Activated naive CD4-positive, alpha-beta T cell (primary cell): ENCODE measurements at places on chromosomes 6 and 20.
A peak's percentile ranks its signal among the peaks of the same experiment; 100 is the strongest.

GRCh38 chr6:159778542-159779103 is 10.8 kb downstream of the TCP1 start:
- DNase-seq: no peak

DNA sequence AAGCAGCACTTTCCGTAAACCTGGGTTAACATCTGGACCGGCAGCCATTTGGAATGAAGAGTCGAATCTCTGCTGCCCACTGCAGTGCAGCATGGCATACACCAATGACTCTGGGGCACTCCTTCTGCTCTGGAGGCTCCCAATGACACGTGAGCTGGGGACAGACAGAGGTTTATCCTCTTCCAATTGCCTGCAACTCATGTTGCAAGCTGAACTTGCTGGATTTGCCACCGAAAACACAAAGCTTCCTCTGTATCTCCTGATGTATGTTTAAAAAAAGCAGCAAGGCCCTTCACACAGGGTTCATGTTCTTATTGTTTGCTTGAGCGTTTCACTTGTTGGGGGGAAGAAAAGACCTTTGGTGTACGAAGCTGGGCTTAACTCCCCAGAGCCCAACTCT is 10.8 kb downstream of the NCOA5 start:
- no peak for DNase-seq

- DNase-seq: no peak
Observed at GRCh38 chr20:32496811-32497533, 88.2 kb downstream of the NOL4L start.

- no peak for DNase-seq
Observed at GRCh38 chr20:48489656-48490055, 338.1 kb downstream of the PREX1 start.

GRCh38 chr20:5977223-5977622 is 26.8 kb downstream of the MCM8 start:
- DNase-seq: no peak

DNA sequence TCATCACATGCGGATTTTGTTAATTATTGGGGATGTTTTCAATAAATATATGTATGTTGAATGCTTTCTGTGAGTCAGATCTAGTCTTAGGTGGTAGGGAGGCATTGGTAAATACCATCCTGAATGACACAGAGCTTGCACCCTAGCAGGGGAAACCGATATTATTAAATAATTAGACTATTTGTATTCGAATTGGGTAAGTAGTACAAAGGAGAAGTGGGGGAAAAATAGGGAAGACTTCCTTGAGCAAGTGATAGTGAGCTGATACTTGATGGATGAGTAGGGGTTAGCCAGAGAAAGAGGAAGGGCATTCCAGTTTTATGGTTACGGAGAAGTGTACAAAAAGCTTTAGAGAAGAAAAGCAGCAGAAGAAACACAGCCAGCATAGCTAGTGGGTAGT is 1.5 kb downstream of the RIOK1 start:
- DNase-seq: no peak

DNA sequence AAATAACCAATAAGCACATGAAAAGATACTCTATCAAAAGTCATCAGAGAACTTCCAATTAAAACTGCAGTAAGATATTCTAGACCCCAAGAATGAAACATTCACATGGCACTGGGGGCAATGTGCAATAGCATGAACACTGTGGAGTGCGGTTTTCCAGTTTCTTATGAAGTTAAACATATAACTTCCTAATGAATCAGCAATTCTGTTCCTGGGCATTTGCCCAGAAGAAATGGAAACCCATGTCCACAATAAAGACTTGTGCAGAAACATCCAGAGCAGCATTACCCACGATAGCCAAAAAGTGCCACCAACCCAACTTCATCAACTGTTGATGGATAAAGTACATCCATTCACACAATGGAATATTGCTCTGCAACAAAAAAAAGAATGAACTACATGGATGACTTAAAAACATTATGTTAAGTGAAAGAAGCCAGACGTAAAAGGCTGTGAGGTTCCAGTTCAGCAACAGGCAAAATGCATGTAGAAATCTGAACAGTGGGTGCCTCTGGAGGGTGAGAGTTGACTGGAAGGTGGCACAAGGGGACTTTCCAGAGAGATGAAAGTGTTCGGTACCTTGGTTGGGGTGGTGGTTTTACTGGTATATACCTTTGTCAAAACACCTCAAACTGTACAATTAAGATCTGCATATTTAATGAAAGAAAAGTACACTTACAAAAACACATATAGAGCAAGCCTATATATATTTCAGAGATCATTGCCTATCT is 207.2 kb upstream of the ECI2 start:
- no peak for DNase-seq

DNA sequence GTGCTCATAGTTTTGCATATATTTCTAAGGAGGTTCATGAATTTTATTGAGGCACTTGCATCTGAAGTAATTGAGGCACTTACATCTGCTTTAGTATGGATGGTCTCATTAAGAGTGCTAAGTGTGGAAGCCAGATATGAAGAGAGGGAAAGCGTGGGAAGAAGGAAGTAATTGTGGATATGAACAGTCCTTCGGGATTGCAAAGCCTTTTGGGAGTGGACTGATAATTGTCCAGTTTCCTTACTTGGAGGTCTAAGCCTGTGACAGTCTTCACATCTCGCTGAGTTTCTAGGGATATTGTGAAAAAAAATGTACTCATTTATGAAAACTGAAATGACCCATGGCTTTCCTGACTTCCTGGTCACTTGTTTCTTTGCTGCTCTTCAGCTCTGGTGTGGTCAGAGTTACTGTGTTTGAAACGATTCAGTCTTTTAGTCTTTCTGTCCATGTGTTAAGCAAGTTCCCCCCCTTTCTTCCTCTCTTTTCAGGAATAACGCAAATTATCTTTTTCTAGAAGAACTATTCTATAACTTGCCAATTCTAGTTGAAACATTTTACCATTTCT is 137.3 kb downstream of the ZFAND3 start:
- DNase-seq: no peak

DNA sequence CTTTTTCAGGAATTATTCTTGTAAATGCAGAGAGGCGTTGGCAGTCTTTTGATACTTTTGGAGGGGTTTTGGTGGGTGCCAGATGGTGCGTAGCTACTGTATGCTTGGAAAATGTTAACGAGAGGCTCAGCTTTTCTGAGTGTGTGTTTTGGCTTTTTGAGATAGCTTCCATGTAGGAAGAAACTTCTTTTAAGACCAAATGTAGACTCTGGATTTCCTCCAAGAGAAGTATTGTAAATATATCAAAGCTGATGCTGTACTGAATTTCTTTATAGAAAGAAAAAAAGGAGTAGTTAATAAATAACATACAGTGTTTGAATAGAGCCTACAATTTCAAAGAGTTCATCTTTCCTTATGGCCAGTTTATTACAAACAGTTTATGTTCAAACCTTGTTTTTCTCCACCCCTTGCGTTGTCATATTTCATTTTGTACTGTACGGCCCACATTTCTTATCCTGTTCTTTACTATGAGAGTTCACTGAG is 16.7 kb downstream of the TIAM2 start:
- no peak for DNase-seq

DNA sequence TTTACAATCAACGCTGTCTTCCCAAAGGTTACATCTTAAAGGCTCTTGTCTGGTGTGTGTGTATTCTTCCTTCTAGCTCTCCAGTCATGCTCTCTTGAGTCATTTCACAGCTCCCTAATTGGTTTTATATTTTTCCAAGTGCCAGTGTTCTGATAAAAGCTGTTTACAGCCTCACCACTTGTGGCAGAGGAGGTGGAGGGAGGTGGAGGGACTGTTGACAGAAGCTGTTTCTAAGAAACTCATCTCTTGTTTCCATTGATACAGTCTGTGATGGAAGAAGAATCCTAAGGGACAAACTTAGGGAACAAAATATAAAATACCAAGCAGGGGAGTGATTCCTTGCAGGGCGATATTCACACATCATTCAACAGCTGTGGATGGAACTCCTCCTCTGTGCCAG is 64.0 kb downstream of the QRSL1 start:
- no peak for DNase-seq

GRCh38 chr6:118993803-118994251 is 58.9 kb upstream of the MCM9 start:
- no peak for DNase-seq

GRCh38 chr6:43644940-43645612 is at the start of gene RSPH9:
TSS of gene RSPH9 (plus strand) at chr6:43645036. CDS start at chr6:43645099, 63 bp downstream.
- no peak for DNase-seq

DNA sequence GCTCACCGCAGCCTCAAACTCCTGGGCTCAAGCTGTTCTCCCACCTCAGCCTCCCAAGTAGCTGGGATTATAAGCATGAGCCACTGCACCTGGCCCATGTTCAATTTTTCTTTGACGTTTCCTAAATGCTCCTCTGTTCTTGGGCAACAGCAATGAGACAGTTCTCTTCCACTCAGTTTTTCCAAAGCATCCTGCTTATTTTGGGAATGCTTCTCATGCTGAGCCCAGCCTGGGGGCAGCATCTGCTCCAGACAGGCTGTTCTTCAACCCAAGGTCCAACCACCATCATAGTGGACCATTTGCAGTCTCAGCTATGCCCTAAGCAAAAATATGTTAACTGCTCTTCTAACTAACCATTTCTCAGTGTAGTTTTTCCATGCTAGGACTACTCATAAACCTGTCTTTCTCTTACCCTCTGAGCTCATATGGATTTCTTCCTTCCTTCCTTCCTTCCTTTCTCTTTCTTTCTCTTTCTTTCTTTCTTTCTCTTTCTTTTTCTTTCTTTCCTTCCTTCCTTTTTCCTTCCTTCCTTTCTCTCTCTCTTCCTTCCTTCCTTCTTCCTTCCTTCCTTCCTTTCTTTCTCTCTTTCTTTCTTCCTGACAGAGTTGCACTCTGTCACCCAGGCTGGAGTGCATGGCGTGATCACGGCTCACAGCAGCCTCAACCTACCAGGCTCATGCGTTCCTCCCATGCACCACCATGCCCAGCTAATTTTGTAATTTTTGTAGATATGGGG is 48.4 kb downstream of the GCNT2 start:
- DNase-seq: no peak

GRCh38 chr6:117601811-117602150 is 530 bp downstream of the GOPC start:
- DNase-seq: no peak

GRCh38 chr6:152241013-152241766 is 396.0 kb downstream of the SYNE1 start:
- no peak for DNase-seq

- DNase-seq: no peak
Observed at GRCh38 chr20:7980332-7981046, 39.1 kb downstream of the TMX4 start.

DNA sequence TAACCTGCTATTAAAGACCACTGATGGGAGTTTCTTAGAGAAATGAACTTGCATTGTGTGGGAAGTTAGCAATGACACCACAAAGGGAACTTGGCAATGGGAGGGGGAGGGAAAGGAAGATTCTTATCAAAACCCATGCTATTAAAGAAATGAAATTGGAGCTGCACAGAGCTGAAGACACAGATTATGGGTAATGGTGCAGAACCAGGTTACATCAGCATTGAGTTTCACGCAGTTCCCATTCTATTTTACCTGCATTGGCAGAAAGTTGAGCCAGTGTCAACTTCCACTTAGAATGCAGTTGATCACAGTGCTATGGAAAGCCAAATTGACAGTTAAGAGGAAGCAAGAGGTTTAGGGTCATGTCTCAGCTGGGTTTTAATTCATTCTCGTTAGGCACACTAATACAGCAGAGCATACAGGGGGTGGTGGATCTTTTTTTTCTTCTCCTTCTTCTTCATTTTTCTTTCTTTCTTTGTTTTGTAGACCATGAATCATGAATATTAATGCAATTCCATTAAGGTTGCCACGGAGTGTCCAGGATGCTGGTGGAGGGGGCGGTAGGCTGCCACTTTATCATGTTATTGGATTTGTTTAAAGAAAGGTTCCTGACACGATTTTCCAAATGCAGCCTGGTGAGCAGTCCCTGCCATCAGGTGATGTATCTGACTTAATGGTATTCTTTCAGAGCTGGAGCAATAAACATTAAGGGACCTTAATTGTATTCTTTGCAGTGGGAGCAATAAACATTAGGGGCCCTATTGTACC is 1092.0 kb upstream of the MAP3K7 start:
- DNase-seq: no peak

- DNase-seq: no peak
Observed at GRCh38 chr6:111606620-111607115, 990 bp upstream of the TRAF3IP2 start.

DNA sequence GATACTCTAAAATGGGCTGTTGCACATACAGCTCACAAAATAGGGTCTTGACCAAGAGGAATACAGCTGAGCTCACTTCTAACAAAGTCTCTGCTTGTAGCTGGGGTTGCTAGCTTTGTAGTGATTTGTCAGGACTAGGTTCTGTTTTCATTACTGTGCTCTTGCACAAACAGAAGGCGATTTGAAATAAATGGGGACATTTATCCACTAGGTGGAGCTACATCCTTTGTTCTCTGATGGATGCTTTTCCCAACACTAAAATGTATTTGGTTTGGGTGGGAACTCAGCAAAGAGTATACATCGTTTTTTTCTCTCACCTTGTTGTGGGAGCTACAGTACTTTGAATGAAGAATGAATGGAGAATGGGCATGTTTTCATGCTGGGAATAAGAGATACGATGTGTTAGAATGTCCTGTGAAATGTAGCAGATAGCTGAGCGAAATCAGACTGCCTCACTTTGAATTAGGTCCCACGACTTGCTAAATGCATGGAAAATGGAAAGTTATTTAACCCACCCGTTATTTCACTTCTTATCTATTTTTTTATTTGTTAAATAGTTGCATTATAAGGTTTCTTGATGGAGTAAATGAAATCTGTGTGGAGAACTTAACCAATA is 494.7 kb upstream of the MAP3K7 start:
- no peak for DNase-seq

- DNase-seq: no peak
Observed at GRCh38 chr6:50817646-50817950, 1.1 kb upstream of the TFAP2B start.

- DNase-seq: no peak
Observed at GRCh38 chr20:10379761-10380160, 54.3 kb downstream of the MKKS start.

DNA sequence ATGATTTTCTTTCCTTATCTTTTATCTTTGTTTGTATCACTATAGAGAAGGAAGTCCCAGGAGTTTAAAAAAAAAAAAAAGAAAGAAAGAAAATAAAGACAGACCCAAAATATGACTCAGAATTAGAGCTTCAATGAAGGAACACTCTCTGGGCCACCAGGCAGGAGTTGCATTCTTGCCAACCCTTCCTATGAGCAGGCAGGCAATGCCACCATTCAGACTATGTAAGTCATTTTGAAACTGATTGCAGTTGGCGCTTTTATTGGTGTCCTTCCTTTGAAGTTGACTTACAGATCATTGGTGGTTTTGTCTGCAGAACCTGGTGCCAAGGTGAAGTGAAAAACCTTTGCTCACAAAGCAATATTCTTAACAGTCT is 50.3 kb downstream of the MYB start:
- no peak for DNase-seq

DNA sequence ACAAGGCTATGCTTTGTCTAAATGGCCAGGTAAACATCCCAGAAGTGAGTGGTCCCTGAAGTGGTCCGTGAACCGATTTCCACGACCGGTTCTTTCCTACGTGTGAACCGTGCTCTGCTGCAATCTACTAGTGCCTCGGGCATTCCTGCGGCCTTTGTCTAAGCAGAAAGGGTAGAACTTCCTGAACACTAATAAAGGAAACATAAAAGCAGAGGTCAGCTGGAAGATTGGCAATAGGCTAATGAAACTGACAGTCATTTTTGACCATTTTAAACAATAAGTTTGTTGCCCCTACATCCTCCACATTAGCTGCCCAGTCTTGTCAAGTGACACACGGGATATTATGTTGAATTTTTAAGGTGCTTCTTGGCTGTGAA is 410.0 kb downstream of the PLCB1 start:
- DNase-seq: no peak

GRCh38 chr6:151763938-151764680 is 43.4 kb upstream of the ESR1 start:
- peak; percentile 10 for DNase-seq

- no peak for DNase-seq
Observed at GRCh38 chr20:63273059-63273579, 506 bp downstream of the ARFGAP1 start.
